Naive thymus-derived CD4-positive, alpha-beta T cell (primary cell): ENCODE measurements at places on chromosomes 3 and 15. TPM values are rescaled to one million over a fixed set of nuclear protein-coding genes. Genes with fewer than 3 reads are reported as not detected.

The CHST13 gene
- not detected in 2 replicates for total RNA-seq

The CLDN16 gene
- total RNA-seq: not detected

The CHL1 gene
- total RNA-seq: not detected

The SPINT1 gene
- 4.1 and 4.9 TPM in 2 replicates for total RNA-seq

GRCh38 chr3:73292220-73292619, 230.8 kb downstream of the EBLN2 start:
- DNase-seq: no peak
- no peaks in the 10 kb centered on the region for H3K27me3 ChIP-seq
- no peaks in the 10 kb centered on the region for H3K36me3 ChIP-seq
- H3K4me3 ChIP-seq: no peak overlapping the region
- H3K27ac ChIP-seq: no peak overlapping the region

GRCh38 chr3:15326037-15326436, 6.3 kb downstream of the SH3BP5 start:
- H3K27ac ChIP-seq: no peak overlapping the region
- no peak overlapping the region for H3K4me3 ChIP-seq
- peaks cover 33% of the 10 kb centered on the region for H3K4me1 ChIP-seq
- no peaks in the 10 kb centered on the region for H3K27me3 ChIP-seq
- no peak for DNase-seq

DNA sequence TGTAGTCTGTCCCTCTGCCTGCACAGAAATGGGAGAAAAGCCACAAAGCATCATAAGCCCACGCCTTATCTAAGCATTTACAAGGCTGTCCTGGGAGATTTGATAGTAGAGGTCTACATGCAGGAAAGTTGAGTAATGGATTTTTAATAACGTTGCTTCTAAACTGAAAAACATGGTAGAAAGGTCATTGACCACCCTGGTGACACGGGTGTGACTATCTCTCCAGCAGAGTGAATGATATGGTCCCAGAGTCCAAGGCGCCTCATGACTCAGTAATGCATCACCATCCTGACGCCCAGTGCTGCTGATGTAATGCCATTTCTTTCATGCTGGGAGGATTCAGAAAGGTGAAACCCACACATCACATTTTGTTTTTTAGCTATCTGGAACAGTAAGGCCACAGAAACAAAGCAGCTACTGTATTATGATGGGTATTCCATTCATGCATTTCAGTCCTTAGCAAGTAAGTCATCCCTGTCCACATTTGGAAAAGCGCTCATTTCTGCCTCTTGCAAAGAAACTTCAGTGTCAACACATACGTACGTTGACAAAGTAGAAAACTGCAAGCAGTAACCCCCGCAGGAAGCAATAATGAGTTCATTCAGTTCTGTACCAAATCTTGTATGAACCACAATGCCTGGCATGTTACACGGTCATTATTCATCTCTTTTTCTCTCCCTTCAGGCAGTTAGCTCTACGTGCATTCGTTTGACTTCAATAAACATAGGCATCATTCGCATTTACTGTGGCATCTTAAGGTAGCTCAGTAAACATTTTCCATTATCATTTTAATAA, 483.5 kb downstream of the GABRG3 start:
- no peaks in the 10 kb centered on the region for H3K36me3 ChIP-seq
- no peak for DNase-seq
- no peaks in the 10 kb centered on the region for H3K4me1 ChIP-seq
- no peak overlapping the region for H3K27ac ChIP-seq

GRCh38 chr15:84006421-84006820, 229.2 kb upstream of the GOLGA6L4 start:
- H3K36me3 ChIP-seq: no peaks in the 10 kb centered on the region
- no peak for DNase-seq
- H3K27me3 ChIP-seq: no peaks in the 10 kb centered on the region
- H3K27ac ChIP-seq: no peak overlapping the region
- no peak overlapping the region for H3K4me3 ChIP-seq
- H3K4me1 ChIP-seq: no peaks in the 10 kb centered on the region

GRCh38 chr3:377158-377561, 180.6 kb downstream of the CHL1 start:
- DNase-seq: no peak
- no peak overlapping the region for H3K4me3 ChIP-seq
- no peaks in the 10 kb centered on the region for H3K4me1 ChIP-seq
- no peaks in the 10 kb centered on the region for H3K36me3 ChIP-seq

- H3K27me3 ChIP-seq: no peaks in the 10 kb centered on the region
- no peaks in the 10 kb centered on the region for H3K4me1 ChIP-seq
- H3K4me3 ChIP-seq: no peak overlapping the region
- peak overlapping the region; percentile 28 for H3K27ac ChIP-seq
These were observed 30.9 kb downstream of the PLSCR1 start for GRCh38 chr3:146513386-146514051.
